Fibroblast of mammary gland (primary cell): ENCODE measurements at places on chromosomes 11 and 22.

DNA sequence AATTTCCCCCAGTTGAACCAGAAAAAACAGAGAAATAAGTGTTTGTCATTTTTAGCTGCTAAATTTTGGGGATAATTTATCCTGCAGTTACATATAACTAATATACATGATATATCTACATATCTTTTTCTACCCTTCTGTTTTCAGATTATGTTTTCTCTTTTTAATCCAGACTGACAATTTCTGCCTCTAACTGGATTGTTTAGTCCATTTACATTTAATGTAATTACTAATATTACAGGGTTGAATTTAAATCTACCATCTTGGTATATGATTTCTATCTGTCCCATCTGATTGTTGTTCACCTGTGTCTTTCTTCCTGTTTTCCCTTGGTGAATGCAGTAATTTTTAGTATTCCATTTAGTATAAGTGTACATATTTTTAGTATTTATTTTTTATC, 5.7 kb downstream of the NNMT start:
- no peak for DNase-seq

GRCh38 chr11:124877910-124878758, 12.9 kb downstream of the ROBO3 start:
- DNase-seq, result no peak

DNA sequence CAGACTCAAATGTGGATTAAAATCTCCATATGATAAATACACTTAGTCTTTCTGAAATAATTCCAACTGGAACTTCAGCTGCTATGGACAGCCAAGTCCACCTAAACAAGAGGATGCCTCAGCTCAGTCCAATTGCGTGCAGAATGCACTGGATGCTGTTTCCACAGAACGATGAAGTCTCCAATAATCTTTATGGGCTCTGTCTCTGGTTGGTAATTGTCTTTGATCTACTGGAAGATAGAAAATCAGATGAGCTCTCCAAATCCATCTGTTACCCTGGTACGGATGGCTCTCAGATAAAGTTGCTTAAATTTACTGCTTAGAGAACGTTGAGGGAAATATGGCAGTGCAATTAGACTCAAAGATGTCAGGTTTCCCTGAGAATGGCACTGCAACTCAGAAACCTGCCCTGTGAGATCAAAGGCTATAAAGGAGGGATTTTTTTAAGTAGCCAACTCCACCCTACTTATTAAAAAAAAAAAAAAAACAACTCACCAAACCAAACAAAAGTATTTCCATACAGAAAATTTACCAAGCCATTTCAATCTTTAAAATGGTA, 859 bp upstream of the BIRC3 start:
- no peak for DNase-seq

DNA sequence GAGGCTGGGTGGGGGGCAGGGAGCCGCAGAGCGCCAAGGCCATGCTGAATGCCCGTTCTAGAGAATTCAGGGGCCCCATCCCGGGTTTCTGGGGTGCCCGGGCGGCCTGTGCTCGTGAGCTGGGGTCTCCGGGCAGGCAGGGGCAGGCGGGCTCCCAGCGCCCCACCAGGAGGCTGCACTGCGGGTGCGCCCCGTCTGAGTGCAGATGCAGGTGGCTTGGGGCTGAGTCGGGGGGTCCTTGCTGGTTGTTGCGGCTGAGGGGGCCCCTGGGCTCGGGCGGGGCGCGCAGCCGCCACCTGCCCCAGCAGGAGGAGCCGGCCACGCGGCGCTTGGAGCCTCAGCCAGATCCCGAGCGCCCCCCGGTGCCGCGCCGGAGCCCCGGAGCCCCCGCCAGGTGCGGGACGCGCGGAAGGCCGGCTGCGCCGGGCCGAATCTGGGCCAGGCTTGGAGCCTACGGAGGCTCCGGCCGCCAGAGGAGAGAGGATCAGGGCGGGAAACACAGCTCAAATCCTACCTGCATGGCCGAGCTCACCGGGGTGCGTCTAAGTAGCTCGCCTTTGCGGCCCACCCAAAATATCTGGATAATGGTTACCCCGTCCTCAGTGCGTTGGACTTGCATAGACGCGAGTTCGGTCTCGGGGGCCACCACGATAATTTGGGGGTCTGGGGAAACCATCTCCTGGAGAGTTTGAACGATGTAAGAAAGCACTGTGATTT, 590 bp upstream of the IGF2 start:
- DNase-seq, result no peak

DNA sequence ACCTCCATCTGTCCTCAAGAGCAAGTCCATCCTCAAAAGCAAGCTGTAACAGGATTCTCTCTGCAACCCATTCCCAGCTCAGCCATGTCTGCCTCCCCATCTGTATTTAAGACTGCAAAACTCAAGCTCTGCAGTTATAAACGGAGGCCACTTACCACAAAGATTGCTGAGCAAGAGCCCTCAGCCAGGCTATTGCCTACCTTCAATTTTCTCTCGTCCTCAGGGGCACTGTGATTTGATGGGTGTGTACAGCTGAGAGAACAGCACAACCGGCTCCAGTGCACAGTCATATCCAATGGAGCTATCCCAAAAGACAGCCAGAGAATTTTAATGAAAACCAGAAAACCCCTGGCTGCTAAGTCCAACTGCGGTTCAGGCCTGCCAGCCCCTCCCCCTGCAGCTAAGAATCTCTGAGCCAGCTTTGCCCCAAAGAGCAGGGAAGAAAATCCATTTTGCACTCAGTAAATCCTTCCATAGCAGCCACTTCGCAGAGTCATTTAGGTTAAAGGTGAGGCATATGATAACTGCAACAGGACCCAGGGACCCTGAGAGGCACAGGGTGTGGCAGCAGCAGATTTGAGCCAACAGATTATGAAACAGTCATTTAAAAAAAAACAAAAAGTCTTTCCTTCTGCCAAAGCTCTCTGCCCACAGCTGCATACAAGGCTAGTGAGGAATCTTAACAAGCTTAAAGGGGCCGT, 37.6 kb downstream of the RAB30 start:
- DNase-seq, result peak; percentile 95

DNA sequence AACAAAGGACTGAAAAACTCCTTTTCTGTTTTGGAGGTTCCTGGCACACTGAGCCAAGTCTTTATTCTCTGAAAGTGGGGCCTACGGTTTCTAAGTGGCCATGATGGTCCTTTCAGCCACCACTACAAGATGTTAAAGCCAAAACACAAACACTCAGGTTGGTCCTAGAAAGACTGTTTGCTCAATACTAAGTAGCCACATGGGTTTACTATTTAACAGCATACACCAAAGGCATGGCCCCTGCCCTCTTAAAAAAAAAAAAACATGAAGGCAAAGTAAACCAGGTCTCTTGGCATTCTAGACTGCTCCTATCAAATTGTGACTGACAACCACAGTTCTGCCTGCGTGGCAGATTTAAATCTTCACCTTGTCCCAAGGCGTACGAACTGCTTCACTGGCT, 123.6 kb upstream of the BID start:
- DNase-seq, result no peak

DNA sequence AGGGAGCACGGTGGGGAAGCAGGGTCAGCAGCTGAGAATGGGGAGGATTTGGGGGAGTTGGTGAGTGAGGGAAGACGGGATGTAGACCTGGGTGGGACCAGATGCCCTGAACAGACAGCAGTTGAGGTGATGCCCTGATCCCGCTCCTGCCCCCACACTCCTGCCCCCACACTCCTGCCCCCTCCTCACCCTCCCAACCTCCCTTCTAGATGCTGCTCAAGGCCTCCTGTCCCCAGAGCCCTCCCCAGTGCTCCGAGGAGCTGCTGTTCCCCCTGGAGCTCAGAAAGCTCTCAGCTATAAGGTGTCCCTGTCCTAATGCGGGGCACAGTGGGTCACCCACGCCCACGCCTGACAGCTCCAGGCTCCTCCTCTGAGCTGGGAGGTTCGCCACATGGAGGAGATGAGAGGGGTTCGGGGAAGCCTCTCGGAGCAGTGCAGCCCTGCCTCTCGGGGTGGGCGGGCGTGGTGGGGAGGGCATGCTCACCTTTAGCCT, 25.1 kb upstream of the TTLL12 start:
- DNase-seq, result no peak

DNA sequence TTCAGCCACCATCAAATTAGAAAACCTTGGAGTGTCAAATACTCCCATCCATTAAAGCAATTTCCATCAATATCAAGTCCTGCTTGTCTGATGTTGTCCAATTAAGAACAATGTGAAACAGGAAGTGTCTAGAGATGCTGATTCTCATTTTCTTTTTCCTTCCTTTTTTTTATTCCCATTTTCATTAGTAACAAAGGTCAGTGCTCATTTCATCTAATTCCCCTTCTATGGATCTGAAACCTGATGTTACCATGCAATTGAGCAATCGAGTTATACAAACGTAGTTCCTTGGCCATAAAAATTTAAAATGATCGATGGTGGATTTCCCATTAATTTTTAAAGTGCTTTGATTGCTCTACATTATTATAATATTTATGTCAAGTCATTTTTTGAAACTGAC, 330.6 kb upstream of the ZC3H12C start:
- no peak for DNase-seq

DNA sequence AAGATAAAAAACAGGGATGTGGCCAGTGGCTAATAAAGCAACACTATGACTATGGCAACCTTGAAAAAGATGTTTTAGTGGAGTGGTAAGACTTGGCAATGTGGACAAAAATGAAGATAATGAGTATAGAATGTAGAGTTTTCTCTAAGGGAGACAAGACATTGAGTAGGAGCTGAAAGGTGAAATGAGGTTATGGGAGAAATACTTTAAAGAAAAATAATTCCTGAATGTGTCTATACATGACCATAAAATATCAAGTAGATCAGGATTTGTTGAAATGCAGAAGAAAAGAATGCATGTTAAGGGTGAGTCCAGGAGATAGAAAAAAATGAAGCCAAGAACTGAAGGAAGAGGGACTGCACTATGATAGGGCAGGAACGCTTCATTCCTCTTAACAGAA, 101.6 kb upstream of the CARD18 start:
- DNase-seq, result no peak

DNA sequence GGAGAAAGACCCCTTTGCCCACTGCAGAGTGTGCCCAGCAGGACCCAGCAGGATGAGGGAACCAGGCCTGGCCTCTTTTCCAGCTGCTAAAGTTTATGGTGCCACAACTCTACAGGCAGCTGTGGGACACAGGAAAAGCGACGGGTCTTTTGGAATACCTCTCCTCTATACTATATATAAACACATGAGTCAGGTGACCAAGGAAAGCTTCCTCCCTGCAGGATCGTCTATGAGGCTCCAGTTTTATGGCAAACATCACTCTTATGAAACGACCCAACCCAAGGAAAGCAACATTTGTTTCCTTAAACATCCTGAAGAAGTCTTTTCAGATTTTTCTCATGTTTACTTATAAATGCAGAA, 102.8 kb upstream of the AKIP1 start:
- DNase-seq, result no peak

GRCh38 chr11:7688238-7688826, 15.0 kb upstream of the CYB5R2 start:
- peak; percentile 24 for DNase-seq

- DNase-seq, result peak; percentile 74
These were observed 60.2 kb downstream of the EHF start for GRCh38 chr11:34680918-34681586.

DNA sequence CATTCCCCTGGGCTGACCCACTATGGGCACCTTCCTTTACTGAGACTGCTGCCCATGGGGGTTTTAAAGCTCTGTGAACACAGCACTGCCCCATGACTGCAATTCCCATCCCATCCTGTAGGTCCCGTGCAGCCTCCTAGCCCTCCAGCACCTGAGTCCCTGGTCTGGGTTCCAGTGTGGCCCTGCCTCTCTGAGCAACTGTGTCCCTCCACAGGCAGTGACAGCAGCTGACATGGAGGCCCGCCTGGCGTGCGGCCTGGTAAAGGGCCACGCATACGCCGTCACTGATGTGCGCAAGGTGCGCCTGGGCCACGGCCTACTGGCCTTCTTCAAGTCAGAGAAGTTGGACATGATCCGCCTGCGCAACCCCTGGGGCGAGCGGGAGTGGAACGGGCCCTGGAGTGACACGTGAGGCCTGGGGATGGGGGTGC, 12.6 kb downstream of the OMP start:
- no peak for DNase-seq

- peak; percentile 73 for DNase-seq
These were observed at the start of gene UPK2 for GRCh38 chr11:118956094-118956846. UPK2 (plus strand) TSS chr11:118956298; CDS start chr11:118956351, 53 bp downstream.

GRCh38 chr11:22471385-22471784, 133.2 kb downstream of the SLC17A6 start:
- DNase-seq, result no peak

DNA sequence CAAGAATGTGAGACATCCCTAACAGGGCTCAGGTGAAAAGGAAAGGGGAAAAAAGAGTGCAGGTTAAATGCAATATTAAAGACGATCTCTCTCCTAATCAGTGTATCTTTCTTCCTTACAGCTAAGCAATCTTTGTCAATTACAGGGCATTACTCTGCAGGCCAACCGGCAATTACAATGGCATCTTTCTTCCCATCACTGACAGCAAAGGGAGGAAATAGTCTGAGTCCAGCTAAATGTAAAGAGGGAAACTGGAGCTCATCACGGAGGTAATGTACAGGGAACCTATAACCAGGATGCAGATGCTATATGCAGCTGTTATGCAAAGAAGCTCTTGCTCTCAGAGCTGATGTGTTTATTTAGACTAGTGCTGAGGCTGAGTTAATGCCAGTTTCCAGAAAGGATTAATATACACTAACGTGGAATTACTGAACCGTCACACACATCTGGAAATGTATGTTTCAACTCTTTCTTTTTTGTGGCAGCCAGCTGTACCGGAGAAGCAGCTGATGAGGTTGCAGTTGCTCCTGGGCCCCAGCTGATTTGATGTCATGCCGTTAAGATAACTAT, 121.6 kb downstream of the KIRREL3 start:
- no peak for DNase-seq

DNA sequence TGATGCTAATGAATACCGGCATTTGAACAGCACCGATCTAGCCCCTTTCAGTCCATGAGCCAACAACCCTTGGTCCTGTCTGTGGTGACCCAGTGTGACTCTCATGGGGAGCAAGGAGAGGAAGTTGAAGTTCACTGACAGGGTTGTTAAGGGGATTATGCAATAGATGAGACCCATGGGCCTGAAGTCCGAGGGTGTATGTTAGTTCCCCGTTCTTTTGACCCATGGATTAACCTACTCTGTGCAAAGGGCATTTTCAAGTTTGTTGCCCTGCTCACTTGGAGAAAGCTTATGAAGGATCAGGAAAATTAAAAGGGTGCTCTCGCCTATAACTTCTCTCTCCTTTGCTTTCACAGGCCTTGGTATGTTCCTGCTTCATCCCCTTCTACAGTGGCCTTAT, 4.9 kb downstream of the PNPLA3 start:
- DNase-seq, result no peak

- no peak for DNase-seq
These were observed 166.6 kb downstream of the BRD1 start for GRCh38 chr22:49660794-49661781.

DNA sequence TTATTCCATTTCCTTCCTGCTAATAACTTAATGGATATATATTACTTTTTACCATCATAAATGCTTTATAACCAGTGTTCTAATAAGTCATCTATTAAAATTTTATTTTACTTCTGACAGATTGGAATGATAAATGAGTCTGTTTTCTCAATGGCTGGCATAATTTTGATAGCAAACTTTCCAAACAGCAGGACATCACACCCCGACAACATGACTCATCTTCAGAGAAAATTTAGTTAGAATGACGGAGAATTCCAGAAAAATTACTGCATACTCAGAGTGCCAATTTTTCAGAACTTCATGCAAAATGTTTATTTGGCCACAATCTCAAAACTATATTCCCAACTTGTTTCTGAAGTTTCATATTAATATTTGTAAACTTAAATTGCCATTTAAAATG, 174.4 kb downstream of the SWAP70 start:
- DNase-seq, result peak; percentile 65

GRCh38 chr11:111435046-111435698, 56.1 kb upstream of the POU2AF1 start:
- DNase-seq, result no peak

- no peak for DNase-seq
These were observed 9.6 kb downstream of the QSER1 start for GRCh38 chr11:32902089-32902665.

- DNase-seq, result no peak
These were observed 112.6 kb downstream of the ST3GAL4 start for GRCh38 chr11:126468102-126468521.
